ENCODE measurements at places on chromosomes 5 and 9.

GRCh38 chr5:142343531-142343930 lies 18.7 kb upstream of the SPRY4 start:
- H3K36me3 ChIP-seq, result peaks cover 6% of the 10 kb centered on the region
- no peaks in the 10 kb centered on the region for H3K4me1 ChIP-seq
- peaks cover 62% of the 10 kb centered on the region for H3K27me3 ChIP-seq
- no peak overlapping the region for H3K4me3 ChIP-seq
- no peak for ATAC-seq

DNA sequence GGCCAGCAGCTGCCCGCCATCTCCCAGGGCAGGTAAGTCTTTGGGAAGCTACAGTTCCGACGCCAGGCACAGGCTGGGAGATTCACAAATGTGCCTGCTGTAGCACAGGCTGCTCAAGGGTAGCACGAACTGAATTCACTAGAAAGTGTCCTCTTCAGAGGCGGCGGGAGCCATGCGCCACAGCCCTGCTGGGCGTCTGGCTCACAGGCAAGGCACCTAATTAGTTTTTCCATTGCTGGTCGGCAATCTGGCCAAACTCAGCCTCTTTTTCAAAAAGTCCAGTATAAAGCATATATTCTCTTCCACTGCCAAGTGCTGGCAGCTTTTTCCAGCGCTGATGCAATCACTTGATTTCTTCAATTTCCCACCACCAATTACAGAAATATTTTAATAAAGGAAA lies 128.9 kb upstream of the RAPGEF1 start:
- H3K4me1 ChIP-seq, result no peaks in the 10 kb centered on the region
- no peaks in the 10 kb centered on the region for H3K27me3 ChIP-seq
- H3K4me3 ChIP-seq, result no peak overlapping the region

GRCh38 chr5:27818888-27819287 lies 780.5 kb upstream of the CDH9 start:
- no peaks in the 10 kb centered on the region for H3K27me3 ChIP-seq
- H3K36me3 ChIP-seq, result no peaks in the 10 kb centered on the region
- no peaks in the 10 kb centered on the region for H3K4me1 ChIP-seq
- ATAC-seq, result no peak

DNA sequence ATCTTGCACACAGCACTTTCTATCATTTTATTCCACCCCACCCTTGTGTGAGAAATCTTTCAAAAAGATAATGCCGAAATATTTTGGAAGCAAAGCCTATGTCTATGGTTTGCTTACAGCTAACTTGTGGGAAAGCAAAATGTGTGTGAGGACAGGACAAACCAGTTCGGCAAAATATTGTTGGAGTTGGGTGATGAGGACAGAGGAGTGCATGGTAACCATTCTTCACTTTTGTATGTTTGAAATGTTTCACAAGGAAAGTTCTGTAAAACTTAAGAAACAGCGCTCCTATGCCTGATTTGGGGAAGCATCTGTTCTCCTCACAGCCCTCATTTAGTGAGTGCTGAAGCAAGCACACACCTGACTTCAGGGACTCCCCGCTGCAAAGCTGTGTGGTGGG lies 62.0 kb upstream of the RNF130 start:
- H3K27ac ChIP-seq, result no peak overlapping the region
- no peaks in the 10 kb centered on the region for H3K4me1 ChIP-seq
- H3K27me3 ChIP-seq, result peaks cover 20% of the 10 kb centered on the region
- ATAC-seq, result no peak
- H3K4me3 ChIP-seq, result no peak overlapping the region

- H3K36me3 ChIP-seq, result no peaks in the 10 kb centered on the region
- no peaks in the 10 kb centered on the region for H3K4me1 ChIP-seq
- H3K27ac ChIP-seq, result no peak overlapping the region
- no peak for ATAC-seq
Observed at GRCh38 chr9:13113751-13114150, 165.7 kb downstream of the MPDZ start.

- no peaks in the 10 kb centered on the region for H3K27me3 ChIP-seq
- no peaks in the 10 kb centered on the region for H3K36me3 ChIP-seq
- peak overlapping the region; percentile 1 for H3K27ac ChIP-seq
- peak; percentile 92 for ATAC-seq
- H3K4me1 ChIP-seq, result peaks cover 11% of the 10 kb centered on the region
Observed at GRCh38 chr5:69467442-69468225, 25.0 kb upstream of the OCLN start.

DNA sequence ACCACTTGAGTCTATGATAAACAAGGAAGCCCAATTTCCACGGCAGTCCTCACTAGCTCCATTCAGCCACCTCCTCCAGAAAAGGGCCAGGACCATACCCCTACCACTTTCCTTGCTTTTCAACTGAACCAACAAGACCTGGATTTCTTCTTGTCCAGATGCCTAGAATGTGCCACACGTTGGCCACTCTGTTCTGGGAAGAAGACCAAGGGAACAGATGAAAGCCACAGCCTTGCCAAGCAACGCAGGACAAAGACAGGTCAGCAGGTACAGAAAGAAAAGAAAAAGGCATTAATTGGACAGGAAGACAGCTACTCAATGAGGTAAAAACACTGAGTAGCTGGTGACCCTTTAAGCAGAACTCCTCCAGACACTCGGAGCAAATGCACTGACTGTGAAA lies 2.2 kb downstream of the CCNJL start:
- peaks cover 87% of the 10 kb centered on the region for H3K27me3 ChIP-seq
- ATAC-seq, result no peak
- peaks cover 5% of the 10 kb centered on the region for H3K36me3 ChIP-seq
- H3K27ac ChIP-seq, result no peak overlapping the region

GRCh38 chr9:129708793-129709192 lies 43.3 kb downstream of the PRRX2 start:
- no peaks in the 10 kb centered on the region for H3K4me1 ChIP-seq
- peaks cover 10% of the 10 kb centered on the region for H3K27me3 ChIP-seq
- H3K27ac ChIP-seq, result no peak overlapping the region
- no peak for ATAC-seq
- no peaks in the 10 kb centered on the region for H3K36me3 ChIP-seq

- no peak overlapping the region for H3K4me3 ChIP-seq
- ATAC-seq, result no peak
- no peaks in the 10 kb centered on the region for H3K36me3 ChIP-seq
- H3K27ac ChIP-seq, result no peak overlapping the region
- peaks cover 23% of the 10 kb centered on the region for H3K27me3 ChIP-seq
Observed at GRCh38 chr5:174217527-174217926, 172.0 kb downstream of the NSG2 start.

- no peaks in the 10 kb centered on the region for H3K27me3 ChIP-seq
- H3K36me3 ChIP-seq, result no peaks in the 10 kb centered on the region
- no peak overlapping the region for H3K27ac ChIP-seq
- no peaks in the 10 kb centered on the region for H3K4me1 ChIP-seq
- no peak for ATAC-seq
- H3K4me3 ChIP-seq, result no peak overlapping the region
Observed at GRCh38 chr5:15267966-15268365, 232.0 kb upstream of the FBXL7 start.

DNA sequence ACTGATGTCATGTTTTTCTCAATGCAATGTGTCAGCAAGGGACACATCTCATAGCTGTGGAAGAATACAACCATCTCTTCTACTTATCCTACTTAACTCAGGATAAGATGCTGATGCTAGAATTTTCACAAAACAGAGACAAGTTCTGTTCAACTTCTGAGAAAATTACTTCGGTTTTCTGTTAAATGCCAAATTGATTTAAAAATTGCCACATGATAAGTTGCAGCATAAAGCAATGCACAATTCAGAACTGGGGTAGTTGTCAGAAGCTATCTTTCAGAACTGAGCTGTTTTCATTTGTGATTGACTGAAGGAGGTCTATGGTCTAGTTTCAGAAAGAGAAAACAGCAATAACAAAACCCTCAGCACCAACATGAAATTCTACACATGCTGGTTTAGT lies 954.8 kb upstream of the C9orf72 start:
- no peak overlapping the region for H3K4me3 ChIP-seq
- no peak for ATAC-seq

DNA sequence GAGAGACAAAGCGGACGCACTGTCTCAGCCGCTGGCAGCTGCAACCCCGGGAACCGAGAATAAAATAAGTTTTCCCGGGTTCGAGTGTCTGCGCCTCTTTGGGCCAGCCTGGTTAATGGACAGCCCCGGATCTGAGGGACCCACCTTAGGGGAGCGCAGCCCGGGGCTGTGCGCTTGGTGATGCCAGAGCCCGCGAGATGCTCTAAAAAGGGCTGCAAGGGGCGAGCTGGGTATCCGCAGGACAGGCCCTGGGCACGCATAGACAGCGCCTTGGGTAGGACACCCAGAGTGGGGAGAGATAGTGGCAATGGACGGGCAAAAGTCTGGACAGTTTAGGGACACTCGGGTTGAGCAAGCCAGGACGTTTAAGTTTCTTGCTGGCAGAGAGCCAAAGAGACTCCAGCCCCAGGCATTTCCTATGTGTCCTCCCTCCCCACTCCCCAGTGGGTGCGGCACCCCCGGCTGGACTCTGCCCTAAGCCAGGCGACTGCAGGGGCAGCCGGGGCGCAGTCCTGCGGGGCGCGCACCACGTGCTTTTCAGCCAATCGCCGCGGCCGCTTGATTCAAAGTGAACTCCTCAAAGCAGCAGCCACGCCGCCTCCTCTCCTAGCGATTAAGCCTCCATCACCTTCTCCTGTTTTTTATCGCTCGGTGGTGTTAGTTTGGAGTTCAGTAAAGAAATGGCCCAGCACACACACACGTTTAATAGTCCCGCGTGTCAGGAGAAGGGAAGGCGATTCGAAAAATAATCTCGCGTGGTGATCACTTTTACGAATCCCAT lies 616 bp upstream of the ENC1 start:
- ATAC-seq, result peak; percentile 44
- H3K36me3 ChIP-seq, result no peaks in the 10 kb centered on the region
- no peaks in the 10 kb centered on the region for H3K27me3 ChIP-seq
- peak overlapping the region; percentile 86 for H3K27ac ChIP-seq
- peak overlapping the region; percentile 98 for H3K4me3 ChIP-seq

DNA sequence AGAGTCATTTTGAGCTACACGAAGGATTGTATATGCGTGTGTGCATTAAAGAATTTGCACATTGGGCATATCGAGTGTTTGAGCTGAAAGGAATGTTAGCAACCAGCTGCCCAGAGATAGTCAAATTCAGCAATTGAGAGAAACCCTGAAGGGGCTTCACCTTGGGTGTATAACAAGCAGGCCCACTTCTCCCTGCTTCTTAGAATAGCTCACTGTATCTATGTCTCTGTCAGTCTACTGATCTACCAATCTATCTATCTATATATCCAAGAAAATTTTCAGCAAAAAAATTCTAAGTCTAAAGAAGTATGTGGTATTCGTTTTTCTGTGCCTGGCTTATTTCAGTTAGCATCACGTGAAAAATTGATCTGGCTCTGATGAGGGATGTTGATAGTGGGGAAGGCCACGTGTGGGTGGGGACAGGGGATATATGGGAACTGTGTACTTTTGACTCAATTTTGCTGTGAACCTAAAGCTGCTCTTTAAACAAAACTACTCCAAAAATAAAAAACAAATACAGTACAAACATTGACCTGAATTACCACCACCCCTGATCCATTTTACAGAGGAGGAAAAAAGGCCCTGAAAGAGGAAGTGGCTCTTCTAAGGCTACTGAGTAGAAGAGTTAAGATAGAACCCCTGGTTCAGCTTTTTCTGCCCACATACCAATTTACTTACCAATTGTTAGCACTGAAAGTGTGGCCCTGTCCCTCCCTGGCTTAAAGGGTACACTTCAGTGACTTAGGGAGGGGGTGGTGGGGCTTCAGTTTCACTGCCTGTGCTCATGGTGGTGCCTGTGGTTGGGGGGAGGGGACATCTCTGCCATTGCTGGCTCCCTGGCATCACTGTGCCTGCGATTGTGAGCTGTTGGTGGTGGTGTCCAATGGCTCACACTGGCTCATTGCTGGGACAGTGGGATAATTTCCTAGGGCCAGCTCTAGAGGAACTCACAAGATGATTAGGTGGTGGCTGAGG lies 141.8 kb downstream of the DOCK2 start:
- H3K4me3 ChIP-seq, result no peak overlapping the region
- H3K4me1 ChIP-seq, result peaks cover 42% of the 10 kb centered on the region
- H3K27ac ChIP-seq, result peak overlapping the region; percentile 75
- no peaks in the 10 kb centered on the region for H3K27me3 ChIP-seq
- peaks cover 55% of the 10 kb centered on the region for H3K36me3 ChIP-seq
- ATAC-seq, result peak; percentile 95

- no peak overlapping the region for H3K4me3 ChIP-seq
- H3K36me3 ChIP-seq, result peaks cover 47% of the 10 kb centered on the region
- peaks cover 75% of the 10 kb centered on the region for H3K4me1 ChIP-seq
Observed at GRCh38 chr5:1513326-1514026, 10.3 kb downstream of the LPCAT1 start.

DNA sequence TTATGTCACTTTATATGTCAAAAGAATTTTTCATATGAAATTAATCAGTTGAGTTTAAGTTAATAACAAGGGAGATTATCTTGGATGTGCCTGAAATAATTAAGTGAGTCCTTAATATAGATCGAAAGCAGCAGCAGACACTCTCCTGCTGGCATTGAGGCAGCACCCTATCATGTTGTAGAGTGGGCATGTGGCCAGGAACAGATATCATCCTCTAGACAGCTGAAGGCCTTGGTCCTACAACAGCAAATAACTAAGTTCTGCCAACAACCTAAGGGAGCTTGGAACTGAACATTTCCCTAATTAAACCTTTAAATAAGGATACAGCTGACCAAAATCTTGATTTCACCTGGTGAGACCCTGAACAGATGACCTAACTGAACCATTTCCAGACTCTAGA lies 25.8 kb upstream of the UGT3A1 start:
- H3K27me3 ChIP-seq, result no peaks in the 10 kb centered on the region
- no peaks in the 10 kb centered on the region for H3K4me1 ChIP-seq
- ATAC-seq, result no peak
- no peaks in the 10 kb centered on the region for H3K36me3 ChIP-seq
- H3K27ac ChIP-seq, result no peak overlapping the region

DNA sequence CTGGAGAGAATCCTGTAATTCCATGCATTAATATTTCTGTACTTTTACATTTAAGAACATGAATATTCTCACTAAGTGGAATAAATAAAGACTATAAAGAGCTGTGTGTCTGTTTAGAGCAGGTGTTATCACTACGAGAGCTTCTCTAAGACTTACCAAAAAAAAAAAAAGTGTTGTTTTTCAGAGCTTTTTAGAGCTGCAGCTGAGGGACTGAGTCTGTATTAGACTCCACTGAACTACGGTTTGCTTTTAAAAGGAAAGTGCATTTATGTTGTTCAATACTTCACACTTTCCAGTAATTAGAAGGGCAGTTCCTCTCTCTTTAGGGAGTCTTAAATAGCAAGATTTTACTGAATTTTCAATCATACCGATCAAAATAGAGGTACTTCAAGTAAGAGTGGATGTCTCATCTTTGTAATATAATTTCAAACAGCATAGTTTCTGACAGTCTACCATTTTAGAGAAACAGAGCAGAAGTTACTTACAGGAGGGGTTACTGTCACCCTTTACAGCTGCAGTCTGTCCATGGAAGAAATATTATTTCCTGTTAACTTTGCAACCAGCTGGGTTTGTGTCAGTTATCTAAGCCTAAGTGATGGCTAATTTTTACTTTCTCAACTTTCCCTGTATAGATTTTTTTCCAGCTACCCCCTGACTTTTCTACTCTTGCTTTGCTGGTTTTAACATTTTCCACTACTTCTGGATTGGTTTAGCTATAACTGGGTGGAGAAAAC lies 2.4 kb downstream of the SYK start:
- peaks cover 5% of the 10 kb centered on the region for H3K36me3 ChIP-seq
- peak overlapping the region; percentile 90 for H3K27ac ChIP-seq
- no peak for ATAC-seq
- H3K4me3 ChIP-seq, result peak overlapping the region; percentile 99
